ENCODE measurements at places on chromosomes 5 and 9. TPM values are rescaled to one million over a fixed set of nuclear protein-coding genes. Genes with fewer than 3 reads are reported as not detected.

PCDHGA5 gene
- total RNA-seq, result 2.0 TPM

HTR1A gene
- total RNA-seq, result not detected

ATG12 gene
- total RNA-seq, result 117 TPM

PCA3 gene
- not detected for total RNA-seq

SLCO6A1 gene
- total RNA-seq, result not detected

ANKRD18A gene
- total RNA-seq, result not detected

TMEM232 gene
- total RNA-seq, result 0.56 TPM

ZBED3 gene
- 0.28 TPM for total RNA-seq

TAF11L6 gene
- not detected for total RNA-seq

GRCh38 chr9:131477367-131477766, 25.4 kb upstream of the POMT1 start:
- no peak for DNase-seq

DNA sequence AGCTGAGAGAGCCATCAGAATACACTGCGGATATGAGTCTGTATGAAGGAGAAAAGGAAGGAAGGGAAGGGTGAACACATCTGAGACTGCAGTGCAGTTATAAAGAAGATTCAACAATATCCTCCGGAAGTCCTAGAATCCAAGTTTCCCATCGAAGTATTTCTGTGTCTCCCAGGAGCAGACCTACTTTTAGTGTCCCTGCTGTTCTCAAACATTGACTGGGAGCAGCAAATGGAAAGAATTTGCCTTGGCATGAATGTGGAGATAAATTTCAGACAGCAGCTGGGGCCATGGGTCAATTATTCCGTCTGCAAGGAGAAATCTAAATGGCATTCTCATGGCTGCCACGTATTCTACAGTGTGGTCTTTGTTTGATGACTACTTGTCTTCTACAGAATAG, 478.1 kb upstream of the SMC2 start:
- DNase-seq, result no peak

DNA sequence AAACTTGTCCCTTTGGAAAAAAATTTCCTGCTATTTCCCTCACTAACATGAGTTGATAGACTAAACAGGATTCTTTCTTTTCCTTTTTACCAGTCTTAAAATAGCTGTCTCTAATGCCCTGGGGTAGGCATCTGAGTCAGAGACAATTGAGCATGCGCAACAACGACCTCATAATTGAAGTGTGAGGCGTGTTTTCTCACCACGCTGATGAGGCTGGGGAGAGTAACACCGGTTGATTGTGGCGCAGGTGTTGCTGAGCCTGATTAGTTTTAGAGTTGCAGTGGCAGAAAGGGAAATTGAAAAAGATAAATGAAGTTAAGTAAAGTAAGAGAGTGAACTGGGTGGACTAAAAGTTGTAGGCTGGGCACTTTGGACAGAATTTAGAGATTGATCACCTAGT, 213.7 kb downstream of the TLR4 start:
- DNase-seq, result no peak

DNA sequence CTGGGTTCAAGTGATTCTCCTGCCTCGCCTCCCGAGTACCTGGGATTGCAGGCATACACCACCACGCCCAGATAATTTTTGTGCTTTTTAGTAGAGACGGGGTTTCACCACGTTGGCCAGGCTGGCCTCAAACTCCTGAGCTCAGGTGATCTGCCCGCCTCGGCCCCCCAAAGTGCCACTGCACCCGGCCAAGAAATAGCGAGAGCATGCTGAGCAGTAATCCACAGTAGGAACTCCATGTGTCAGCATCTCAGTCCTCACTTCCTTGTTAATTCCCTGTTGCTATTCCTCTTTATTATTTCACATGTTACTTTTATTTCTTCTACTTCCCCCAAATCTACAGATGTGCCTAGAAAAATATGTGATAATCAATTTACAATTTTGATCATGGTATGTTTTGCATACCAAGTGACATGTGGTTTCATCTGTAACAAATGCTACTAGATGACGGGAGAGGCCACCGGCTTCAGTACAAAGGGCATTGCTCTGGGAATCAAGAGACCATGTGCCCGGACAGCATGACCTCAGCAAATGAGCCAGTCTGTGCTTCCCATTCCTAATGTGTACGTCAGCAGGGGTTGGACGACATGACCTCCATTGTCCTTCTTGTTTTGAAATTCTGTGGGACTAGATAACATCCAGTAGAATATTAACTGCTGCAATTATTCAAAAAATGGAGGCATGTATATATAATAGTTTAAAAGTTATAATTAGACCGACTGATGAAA, 61.6 kb downstream of the FNBP1 start:
- no peak for DNase-seq

- DNase-seq, result no peak
Measured at GRCh38 chr9:120724757-120725400, 10.6 kb upstream of the MEGF9 start.

DNA sequence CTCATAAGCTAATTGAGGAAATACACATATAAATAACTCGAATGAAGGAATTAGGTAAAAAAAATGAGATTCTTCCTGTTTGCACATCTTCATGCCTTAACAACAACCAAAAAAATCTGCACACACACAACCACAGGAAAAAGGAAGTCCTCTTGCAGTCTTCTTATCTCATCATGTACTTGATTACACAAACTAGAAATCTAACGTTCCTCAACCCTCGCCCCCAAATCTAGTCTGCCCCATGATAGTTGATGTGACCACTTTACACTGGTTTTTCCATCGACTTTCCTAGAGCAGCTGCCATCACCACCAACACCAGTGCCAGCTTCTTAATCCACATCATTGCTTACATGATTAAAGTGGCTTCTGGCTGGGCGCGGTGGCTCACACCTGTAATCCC, 31.2 kb upstream of the RNU6ATAC start:
- DNase-seq, result no peak

- peak; percentile 93 for DNase-seq
Measured at GRCh38 chr9:20872340-20872977, 159.0 kb downstream of the HACD4 start.

DNA sequence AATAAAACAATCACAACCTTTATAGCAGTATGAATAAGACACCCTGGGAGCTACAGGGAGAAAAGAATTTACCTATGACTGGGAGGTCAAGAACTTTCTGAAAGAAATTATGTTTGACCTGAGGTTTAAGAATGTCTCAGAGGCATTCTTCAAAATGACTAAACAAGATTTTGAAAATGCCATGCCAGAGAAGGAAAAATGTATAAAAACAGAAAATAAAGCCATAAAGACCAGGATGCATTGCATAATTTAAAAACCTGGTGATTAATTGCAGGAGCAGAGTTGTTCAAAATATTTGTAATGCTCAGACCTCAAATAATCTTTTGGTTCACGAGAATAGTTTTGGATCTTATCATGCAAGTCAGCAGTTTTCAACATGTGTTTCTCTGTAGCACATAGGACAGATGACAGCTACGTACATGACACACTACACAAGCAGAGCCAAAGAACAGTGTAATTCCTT, 954.7 kb upstream of the ARRDC3 start:
- peak; percentile 23 for DNase-seq

DNA sequence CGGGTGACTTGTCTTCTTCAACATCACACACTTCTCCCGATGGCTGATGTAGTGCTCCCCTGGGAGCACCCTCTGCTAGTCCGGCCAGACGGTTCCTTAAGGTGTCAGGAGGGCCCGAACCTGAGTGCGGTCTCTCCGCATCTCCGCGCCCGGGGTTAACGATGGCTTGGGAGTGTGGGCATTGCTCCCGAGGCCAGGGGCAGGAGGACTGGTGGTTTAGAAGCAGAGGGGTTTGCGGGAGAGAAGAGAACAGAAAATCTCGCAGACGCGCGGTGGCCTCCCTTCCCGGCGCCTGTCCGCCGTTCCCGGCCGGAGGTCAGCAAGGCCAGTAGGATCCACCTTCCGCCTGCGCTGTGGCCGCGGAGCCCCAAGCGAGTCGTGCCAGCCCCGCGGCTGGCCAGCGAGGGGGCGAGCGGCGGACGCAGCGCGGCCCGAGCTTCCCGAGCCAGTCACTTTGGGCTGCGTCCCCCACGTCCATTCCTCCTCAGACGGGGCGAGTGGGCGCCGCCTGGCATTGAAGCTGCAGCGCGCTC, 700 bp downstream of the CDO1 start:
- no peak for DNase-seq

DNA sequence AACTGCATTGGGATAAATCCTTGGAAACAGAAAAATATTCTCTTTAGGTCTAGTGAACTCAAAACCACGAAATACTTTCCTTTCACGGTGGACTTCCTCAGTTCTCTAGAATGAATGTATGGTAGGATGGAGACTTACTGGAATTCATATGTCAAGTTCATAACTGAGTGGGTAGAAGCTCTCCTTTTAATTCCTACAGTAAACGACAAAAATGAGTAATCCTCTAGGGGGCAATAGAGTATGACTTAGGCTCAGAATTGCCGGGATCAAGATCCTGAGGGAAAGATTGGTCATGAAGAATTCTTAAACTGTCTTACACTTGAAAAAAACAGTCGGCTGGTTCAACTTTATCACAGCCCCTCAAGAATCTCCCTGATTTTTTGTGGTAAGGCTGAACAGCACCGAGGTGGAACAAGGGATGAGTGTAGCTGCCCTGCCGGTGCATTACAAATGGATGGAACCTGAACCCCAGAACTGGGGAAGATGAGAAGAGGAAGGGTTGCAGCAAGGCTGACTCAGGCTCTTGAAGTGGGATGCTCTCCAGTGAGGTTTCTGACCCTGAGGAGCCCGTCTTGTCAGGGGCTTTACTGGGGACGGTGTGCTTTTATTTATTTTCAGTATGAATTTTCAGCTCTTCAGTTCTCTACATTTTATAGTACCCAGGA, 14.0 kb upstream of the LOX start:
- peak; percentile 77 for DNase-seq

GRCh38 chr9:73081979-73082657, 69.5 kb upstream of the ANXA1 start:
- peak; percentile 27 for DNase-seq

DNA sequence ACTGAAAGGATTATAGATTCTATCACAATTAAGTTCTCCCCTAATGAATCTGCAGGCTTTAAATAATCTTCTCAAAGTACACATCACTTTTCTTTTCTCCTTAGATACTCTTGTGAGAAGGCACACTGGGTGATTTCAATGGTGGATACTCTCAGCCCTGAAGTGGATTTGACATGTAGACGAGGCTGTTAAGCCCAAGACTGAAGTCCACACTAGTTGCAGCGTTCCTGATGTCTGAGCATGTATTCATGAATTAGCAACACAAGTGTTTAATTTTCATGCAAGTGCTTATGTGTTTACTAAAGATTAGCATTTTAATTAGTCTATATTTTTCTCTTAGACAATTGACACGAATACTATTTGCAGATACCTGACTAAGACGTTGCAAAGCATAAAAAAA, 218.9 kb downstream of the TMEM161B start:
- no peak for DNase-seq

DNA sequence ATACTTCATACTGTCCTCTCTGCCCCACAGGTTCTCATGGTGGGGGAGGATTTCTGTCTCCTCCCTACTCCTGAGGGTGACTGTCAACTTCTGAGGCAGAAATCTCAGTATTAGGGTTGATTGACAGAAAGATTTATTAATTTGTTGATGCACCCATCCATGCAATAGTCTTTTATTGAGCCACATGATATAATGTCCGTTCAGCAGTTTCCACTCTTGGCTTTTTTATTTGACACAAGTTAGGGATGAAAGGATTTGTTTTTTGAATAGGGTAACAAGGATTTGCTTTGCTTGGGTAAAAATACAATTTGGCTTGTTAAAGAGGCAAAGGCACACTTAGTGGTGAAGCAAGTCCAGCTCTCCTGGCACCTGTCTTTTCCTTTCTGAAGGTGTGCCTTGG, 125.0 kb downstream of the ADAMTSL1 start:
- DNase-seq, result no peak

DNA sequence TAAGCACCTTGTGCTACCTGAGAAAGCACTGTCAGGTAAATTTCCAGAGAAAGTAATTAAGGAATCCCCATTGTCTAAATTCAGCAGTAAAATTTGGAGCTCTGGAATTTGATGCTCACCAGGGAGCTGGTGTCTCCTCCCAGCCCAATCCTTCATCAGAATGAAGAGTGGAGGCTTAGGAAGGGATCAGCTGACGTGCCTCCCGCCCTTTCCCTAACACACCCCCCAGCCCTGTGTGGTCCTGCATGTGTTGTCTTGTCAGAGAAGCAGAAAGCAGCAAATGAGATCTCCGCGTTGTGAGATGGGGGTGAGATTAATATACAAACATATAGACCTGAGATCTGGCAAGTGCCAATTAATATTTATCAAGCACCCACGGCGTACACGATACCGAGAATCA, 26.9 kb upstream of the BARHL1 start:
- no peak for DNase-seq

- peak; percentile 13 for DNase-seq
Measured at GRCh38 chr9:85960688-85961093, 19.7 kb downstream of the NAA35 start.

- DNase-seq, result no peak
Measured at GRCh38 chr5:78377718-78378105, 17.3 kb downstream of the SCAMP1 start.

- DNase-seq, result no peak
Measured at GRCh38 chr5:127302509-127302908, 11.9 kb downstream of the MEGF10 start.

GRCh38 chr9:110153431-110153830, 54.5 kb downstream of the C9orf152 start:
- no peak for DNase-seq

GRCh38 chr5:90547072-90547536, 11.5 kb upstream of the ADGRV1 start:
- DNase-seq, result no peak

GRCh38 chr5:165894916-165895315, 2389.5 kb downstream of the MAT2B start:
- no peak for DNase-seq

DNA sequence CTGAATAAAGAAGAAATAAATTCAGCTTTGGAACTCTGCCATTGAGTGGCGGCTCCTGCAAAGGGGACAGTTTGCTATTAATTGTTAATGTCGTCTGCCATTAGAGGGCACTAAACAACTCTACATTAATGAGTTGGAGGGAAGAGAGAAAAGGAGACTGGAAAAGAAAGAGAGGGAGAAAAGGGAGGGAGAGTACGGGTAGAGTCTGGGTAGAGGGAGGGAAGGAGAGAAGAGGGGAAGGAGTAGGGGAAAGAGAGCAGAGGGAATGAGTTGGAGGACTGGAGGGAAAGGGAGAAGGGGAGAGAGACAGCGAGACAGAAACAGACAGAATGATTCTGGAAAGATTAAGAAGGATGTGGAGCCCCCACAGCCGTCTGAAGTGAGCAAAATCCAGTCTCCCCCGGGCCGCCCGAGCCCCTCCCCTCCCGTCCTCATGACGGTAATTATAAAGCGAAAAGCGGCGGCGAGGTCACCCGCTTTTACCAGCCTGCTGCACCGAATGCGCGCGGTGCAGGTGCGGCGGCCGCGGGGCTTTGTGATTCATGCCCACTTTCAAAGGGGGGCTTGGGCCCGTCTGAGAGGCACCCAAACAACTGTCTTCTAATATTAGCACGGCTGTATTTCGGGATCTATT, 1.9 kb upstream of the FST start:
- DNase-seq, result peak; percentile 63

DNA sequence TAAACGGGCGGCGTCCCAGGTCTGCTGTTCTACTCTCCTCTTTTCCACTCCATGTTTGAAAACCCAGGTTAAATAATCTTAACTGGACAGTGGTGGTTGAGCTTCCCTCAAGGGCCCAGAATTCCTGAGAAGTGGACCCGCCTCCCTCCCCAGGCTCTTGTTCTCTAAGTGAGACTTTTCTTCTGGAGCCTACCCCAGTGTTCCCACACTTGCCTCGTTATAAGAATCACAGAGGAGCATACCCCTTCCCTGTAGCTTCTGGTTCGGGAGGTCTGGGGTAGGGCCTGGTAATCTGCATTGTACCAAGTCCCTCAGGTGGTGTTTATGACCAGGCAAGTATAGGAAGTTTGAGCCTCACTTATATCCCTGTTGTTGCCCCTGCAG, 12.0 kb downstream of the PSD2 start:
- DNase-seq, result no peak

Measured in IMR-90 (cell line).